Stimulated activated CD4-positive, alpha-beta T cell treated with anti-CD3 and anti-CD28 coated beads, Interleukin-2, amount 100 ng/mL, for 4 hours (primary cell): ENCODE measurements at places on chromosomes 7 and 10.

GRCh38 chr10:97686301-97686961 lies 610 bp downstream of the AVPI1 start:
- DNase-seq: no peak

GRCh38 chr7:137545059-137545716 lies 201.7 kb upstream of the PTN start:
- DNase-seq: no peak

DNA sequence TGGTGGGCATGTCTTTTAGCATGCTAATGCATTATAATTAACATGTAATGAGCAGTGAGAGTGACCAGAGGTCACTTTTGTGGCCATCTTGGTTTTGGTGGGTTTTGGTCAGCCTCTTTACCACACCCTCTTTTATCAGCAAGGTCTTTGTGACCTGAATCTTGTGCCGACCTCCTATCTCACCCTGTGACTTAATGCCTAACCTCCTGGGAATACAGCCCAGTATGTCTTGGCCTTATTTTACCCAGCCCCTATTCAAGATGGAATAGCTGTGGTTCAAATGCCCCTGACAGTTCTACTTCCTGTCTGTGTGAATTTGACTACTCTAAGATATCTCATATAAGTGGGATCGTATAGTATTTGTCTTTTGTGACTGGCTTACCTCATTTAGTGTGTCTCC lies 85.1 kb downstream of the EEPD1 start:
- no peak for DNase-seq

GRCh38 chr10:24694086-24694485 lies 29.6 kb downstream of the ARHGAP21 start:
- DNase-seq: no peak

DNA sequence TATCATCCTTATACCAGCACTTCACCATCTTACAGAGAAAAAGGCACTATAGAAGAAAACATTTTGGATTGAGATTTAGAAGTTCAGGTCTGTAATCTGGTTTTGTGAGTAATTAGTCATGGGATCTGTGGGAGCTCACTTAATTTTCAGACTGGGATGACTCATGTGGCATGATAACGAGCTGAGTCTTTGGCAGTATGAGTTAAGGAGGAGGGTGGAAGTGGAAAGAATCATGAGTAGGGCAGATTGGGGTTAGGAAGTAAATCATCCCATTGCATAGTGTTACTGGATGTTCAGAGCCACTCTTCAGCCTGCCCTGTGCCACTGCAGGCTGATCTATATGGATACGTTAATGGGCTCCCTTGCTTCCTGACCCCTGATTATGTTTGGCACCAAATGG lies 64.9 kb downstream of the ZNF92 start:
- DNase-seq: no peak

DNA sequence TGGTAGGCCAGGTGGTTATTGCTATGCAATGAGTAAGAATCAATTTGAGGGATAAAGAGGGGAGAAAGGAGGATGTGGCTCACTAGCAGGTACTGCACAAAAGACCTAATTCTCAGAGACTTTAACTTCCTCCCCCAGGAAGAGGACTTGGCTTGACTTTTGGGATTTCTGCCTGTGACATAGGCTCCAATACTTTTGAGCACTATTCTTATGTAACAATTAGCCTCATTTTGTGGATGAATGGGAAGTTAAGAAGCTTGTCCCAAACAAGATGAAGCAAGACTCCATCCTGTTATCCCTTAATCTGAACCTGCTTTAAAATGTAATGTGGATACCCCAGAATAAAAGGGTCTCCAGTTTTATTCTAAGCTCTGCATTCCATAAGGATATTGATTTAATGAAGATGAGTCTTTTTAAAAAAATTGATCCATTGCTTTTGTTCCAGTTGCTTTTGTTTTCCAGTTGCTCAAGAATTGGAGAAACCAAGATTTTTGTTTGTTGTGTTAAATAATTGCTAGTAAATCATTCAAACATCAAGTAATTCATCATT lies 218.5 kb downstream of the SNX13 start:
- no peak for DNase-seq

GRCh38 chr10:132913559-132914115 lies 28.7 kb downstream of the CFAP46 start:
- DNase-seq: no peak

DNA sequence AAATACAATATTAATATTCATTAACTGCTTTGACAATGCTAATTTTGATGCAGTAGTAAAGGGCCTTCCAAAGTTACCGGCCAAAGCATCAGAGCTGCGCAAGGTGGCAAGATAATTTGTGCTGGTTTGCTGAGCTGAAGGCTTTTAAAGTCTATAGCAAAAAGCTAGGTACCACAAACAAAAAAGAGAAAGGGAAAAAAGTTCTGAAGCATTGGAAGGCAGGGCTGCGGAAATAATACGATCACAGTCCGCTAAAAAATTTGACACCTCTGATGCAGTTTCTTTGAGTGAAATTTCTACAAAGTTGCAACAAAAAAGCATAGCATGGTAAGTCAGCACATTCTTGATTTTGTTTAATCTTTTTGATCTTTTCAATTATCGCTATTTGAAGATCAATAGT lies 175.6 kb downstream of the TCF7L2 start:
- no peak for DNase-seq

DNA sequence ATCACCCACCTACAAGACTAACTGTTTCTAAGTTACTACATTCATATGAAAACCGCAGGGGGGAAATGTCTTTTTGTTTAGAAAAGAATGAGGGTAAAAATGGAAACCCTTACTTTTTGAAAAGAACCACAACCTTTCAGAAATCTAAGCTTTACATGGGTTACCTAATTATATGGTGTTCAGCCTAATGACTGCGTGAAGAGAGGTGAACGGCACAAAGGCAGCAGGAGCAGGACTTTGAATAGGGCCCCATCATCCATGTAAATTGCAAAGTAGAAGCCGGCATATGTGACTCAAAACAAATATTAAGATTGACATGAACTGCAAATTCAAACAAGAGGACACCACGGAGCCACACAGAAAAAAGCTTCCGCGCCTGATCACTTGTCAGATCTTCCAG lies 25.1 kb downstream of the NEBL start:
- no peak for DNase-seq

DNA sequence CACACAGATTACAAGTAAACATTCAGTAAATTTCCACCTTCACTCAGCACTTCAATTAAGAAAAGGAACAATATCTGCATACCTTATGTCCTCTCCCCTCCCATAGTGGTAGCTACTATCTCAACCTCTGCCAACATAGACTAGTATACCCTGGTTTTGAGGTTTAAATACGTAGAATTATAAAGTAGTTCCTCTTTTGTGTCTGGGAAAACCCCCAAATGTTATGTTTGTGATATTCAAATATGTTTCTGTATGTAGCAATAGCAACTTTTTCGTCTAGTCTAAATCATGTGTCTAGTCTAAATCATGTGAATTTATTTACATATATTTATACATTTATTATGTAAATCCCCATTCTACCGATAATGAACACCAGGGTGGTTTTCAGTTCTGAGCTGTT lies 13.2 kb upstream of the CAMK2B start:
- DNase-seq: no peak

- no peak for DNase-seq
Observed at GRCh38 chr7:27046854-27047549, 48.8 kb downstream of the HOXA1 start.
